Activated naive CD8-positive, alpha-beta T cell treated with anti-CD3 and anti-CD28 coated beads, Interleukin-2, amount 50 U/mL, for 24 hours (primary cell): ENCODE measurements at places on chromosomes 2 and 18.

- no peak for DNase-seq
These were observed 23.9 kb downstream of the WDFY1 start for GRCh38 chr2:223921204-223921603.

GRCh38 chr18:38982072-38982471, 1416.5 kb upstream of the CELF4 start:
- no peak for DNase-seq

GRCh38 chr18:33169218-33169617, 271.3 kb downstream of the CCDC178 start:
- no peak for DNase-seq

GRCh38 chr2:42421157-42421485, 60.1 kb upstream of the COX7A2L start:
- no peak for DNase-seq

DNA sequence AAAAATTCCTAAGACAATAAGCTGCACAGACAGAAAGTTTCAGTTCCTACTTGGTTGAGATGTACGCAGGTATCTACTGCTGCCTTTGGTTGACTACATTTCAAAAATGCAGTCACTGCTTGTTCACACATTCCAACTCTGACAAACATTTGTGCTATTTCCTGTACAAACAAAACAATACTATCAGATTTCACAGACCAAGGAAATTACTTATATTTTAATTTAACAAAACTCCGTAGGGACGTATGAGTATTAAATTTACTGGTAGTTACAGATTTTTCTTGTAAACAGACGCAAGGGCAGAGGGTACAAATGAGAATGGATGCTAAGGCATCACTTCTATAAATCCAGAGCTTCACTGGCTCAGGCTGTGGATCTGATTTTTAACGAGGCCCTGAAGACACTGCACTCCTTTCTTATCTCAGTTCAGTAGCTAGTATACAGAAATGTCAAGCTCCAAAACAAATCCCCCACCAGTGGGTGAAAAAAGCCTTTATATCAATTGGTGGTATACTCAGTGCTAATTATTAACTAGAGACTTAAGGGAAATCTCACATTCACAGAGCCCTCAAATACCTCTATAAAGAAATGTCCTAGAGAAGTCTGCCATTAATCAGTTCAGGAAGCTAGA, 31.7 kb upstream of the TTC32 start:
- no peak for DNase-seq

- DNase-seq: no peak
These were observed 172.7 kb downstream of the SOCS6 start for GRCh38 chr18:70461323-70462077.

DNA sequence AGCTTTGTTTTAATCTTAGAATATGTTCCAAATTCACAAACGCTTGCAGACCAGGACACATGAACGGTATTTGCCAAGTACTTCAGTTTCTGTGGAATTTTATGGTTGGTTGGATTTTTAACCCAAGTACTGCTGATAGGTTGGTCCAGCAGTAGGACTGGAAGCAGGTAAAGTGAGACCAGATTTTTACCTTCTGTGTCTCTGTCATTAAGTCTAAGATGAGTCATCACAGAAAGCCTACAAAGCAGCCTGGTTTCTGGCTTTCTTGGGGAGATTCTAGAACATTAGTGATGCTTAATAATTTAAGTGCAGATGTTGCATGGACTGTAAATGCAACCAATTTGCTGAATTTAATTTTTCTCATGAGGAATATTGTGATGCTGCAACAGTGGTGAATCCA, 100.5 kb downstream of the SCG2 start:
- no peak for DNase-seq

DNA sequence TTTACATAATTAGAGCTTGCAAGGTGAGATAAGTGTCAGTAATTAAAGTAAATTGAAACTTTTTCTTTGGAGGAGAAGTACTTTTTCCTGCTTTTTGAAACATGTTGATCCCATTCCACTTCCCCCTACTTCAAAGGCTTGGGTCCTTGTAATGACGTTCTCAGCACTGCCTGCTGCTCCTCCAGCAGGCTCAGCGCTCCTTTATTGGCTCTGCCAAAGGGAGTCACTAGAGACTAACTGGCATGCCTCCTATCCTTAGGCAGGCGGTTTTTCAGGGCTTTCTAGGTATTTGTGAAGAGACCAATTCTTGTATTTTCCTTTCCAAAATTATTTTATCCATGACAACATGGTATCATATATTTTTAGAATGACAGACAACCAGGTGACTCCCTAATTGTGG, 43.9 kb upstream of the ACADL start:
- DNase-seq: no peak

GRCh38 chr2:221304916-221305315, 267.2 kb downstream of the EPHA4 start:
- no peak for DNase-seq
